ENCODE measurements at places on chromosomes 3 and 15.

DNA sequence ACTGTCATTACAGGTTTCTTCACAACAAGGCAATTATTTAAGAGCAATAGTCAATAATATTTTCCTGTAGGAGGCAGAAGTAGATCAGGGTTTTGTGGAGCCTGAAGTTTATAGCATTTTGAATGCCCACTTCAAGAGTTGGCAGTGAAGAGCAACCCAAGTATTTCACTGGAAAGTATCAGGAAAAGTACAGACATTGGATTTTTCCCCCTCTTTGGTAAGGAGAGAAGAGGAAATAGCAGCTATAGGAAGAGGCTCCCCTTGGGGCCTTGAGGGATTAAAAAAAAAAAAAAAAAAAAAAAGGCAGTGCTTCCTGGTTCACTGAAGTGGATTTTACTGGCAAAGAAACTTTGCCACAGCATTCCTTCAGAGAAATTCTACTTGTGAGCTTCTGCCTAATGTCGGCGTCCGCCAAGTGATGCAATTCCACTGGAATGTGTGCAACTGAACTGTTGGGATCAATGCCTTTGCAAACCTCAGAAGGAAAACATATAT lies 5.7 kb upstream of the CNTN6 start:
- DNase-seq: no peak

DNA sequence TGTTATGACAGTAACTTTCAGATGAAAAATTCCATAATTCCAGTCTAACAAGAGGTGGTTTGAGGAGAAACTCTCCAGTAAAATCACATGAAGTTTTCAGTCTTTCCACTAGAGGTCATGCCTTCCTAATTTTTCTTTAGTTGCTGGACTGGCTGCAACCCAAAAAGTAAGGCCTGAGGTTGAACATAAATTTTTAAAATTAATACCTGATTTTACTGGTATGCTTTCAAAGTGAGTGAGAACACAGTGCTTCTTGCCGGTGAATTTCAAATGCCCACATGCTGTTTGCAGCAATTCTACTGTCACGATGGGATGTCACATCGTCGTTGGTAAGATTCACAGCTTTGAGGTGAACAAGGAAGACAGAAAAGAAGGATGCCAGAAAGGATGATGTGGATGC lies 89.0 kb upstream of the FGF12 start:
- no peak for DNase-seq

- no peak for DNase-seq
These were observed 200.6 kb upstream of the ROBO1 start for GRCh38 chr3:79968418-79968817.

- no peak for DNase-seq
These were observed 969 bp upstream of the BSN start for GRCh38 chr3:49553324-49553691.

- DNase-seq: no peak
These were observed 161.5 kb downstream of the TBC1D5 start for GRCh38 chr3:17580901-17581300.

GRCh38 chr3:128279601-128279880 lies 126.3 kb downstream of the EEFSEC start:
- DNase-seq: no peak

GRCh38 chr3:10941972-10942371 lies 50.6 kb upstream of the SLC6A1 start:
- no peak for DNase-seq

- DNase-seq: no peak
These were observed 121.1 kb downstream of the OXSM start for GRCh38 chr3:25910997-25911396.

DNA sequence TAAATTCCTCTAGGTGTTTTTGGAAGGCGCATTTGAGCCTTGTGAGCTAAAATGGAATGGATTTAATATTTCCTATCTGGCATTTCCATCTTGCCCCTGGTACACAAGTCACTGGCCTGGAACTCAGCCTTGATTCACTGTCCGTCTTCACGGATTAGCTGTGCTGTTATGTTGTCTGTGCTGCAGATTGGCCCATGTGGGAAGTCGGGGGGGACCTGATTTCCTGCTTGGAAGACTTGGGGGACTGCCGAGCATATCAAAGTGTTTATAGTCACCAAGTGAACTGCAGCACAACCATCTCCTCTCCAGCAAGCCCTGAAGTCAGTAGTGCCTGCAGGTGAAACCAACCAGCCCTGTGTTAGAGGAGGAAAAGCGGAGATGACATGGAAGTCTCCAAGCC lies 12.2 kb downstream of the GHRL start:
- no peak for DNase-seq

GRCh38 chr3:43346978-43347749 lies 60.8 kb downstream of the SNRK start:
- DNase-seq: peak; percentile 15

GRCh38 chr3:9949115-9949514 lies 3.1 kb downstream of the PRRT3 start:
- DNase-seq: no peak

- no peak for DNase-seq
These were observed 2.6 kb downstream of the GNAI2 start for GRCh38 chr3:50238549-50239026.

DNA sequence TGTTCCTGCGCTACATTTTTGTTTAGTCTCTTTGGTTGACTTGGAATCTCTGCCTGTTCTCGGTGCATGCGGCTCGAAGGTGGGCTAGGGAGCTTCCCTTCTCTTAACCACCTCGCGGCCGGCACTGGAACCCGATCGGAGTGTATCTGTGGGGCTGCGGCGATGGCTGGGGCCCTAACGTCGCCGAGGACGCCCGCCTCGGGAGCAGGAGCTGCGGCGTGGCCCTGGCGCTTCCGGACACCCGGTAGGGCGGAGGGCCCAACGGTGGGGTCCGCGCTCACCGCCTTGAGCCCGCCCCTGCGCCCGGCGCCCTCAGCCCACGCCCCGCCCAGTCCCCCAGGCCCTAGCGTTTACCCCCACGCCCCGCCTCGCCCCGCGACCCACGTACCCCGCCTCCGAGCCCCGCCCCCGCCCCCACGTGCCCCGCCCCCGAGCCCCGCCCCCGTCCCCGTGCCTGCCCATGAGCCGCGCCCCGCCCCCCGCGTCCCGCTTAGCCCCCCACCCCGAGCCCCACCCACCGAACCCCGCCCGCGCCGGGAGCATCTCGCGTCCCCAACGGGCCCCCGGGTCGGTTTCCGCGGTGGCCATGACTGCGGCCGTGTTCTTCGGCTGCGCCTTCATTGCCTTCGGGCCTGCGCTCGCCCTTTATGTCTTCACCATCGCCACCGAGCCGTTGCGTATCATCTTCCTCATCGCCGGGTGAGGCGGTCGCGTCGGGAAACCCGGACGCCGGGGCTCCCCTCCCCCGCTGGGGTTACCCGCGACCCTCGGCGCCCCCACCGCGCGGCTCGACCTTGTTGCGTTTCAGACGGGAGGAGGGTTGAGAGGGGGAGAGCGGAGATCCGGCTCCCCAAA lies at the start of gene APH1B:
TSS of gene APH1B (plus strand) at position 568 of the 855 bp plus-strand sequence. CDS start at position 587, 19 bp downstream.
- peak; percentile 65 for DNase-seq
